ENCODE measurements at places on chromosomes 11 and 22. TPM values are rescaled to one million over a fixed set of nuclear protein-coding genes. Genes with fewer than 3 reads are reported as not detected.

- DNase-seq: no peak
These were observed 21.4 kb upstream of the CRTAM start for GRCh38 chr11:122816761-122817520.

- no peak for DNase-seq
These were observed 91.7 kb downstream of the KCNQ1 start for GRCh38 chr11:2536440-2536989.

The LRRC32 gene
- total RNA-seq: 8.1 TPM

DNA sequence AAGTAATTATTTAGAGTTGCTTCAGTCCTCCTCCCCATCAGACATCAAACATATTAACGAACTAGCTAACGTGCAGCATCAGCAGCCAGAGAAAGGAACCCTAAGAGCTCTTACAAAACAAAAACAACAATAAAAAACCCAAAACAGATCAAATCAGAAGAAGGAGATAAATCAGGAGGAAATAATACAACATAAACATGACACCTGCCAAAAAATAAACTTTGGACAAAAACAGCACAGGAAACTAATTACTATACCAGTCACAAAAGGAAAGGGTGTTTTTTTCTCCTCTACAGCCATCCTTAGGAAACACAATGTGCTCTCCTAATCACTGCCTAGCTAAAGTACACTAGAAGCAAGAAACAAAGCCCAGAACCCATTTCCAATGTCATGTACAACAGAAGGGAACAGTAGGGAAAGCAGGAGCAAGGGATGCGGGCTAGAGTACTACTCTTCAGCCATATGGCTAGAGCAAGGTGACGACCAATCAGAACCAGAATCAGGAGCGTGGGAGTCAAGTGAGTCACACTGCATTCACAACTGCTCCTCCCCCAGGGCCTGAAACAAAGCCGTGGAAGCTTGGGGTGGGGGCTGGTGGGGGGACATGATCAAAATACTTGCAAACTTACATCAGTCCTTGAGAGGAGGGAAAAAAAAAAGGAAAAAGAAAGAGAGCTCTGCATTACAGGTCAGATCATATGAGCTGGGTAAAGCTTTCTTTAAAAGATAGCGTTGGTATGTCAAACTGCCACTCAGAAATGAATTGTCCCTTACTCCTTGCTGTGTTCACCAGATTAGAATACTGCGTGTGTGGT, 60.4 kb downstream of the LARGE2 start:
- peak; percentile 65 for DNase-seq

GRCh38 chr22:45008751-45009605, 827 bp downstream of the PHF21B start:
- peak; percentile 9 for DNase-seq
